Neural progenitor cell (in vitro differentiated cells): ENCODE measurements at places on chromosomes 6 and 20. TPM values are rescaled to one million over a fixed set of nuclear protein-coding genes. Genes with fewer than 3 reads are reported as not detected.

GGTLC1 gene
- total RNA-seq, result not detected in 2 replicates

IL17A gene
- not detected in 2 replicates for total RNA-seq

PHACTR1 gene
- total RNA-seq, result 2.4 and 6.1 TPM in 2 replicates

METTL24 gene
- 3.2 and 4.5 TPM in 2 replicates for total RNA-seq

ZC3H12D gene
- total RNA-seq, result 0.03 TPM in 1 of 2 replicates, not detected in the other

DNA sequence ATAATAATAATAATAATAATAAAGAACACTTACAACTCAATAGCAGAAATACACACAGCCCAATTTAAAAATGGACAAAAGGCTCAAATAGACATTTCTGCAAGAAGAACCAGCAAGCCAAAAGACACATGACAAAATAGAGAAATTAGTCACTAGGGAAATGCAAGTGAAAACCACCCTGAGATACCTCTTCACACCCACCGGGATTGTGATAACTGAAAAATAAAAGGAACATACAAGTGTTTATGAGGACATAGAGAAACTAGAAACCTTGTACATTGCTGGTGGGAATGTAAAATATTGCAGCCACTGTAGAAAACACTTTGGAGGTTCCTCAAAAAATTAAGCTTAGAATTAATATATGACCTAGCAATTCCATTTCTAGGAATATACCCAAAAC is 59.2 kb downstream of the ZDHHC14 start:
- no peak for DNase-seq

DNA sequence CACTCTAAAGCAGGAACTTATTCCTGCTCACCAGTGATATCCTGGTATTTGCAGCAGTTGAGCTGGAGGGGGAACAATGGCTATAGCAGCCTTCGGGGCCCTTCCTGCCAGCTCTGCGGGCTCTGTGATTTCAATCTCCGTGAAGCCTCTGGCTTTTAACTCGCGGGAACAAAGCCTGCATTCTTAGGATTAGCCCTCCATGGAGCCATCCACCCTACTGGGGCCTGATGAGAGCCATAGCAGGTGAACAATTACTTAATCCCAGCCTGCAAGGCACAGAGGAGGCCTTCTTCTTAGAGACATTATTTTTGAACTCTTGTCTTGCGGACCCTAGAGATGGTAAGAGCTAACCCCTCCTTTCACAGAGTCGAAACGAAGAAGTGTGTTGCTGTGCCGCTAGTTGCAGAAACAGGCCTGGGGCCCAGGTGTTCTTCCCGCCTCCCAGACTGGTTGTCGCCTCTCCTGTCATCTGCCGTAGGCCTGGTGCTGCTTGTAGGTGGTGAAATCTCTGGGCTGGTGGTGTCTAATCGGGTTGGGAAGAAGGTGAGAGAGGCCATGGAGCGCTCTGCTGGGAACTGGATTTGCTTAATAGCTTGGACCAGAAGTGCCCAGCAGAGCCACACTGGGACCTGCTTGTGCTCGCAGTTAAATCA is 9.7 kb downstream of the GHRH start:
- DNase-seq, result peak; percentile 91

DNA sequence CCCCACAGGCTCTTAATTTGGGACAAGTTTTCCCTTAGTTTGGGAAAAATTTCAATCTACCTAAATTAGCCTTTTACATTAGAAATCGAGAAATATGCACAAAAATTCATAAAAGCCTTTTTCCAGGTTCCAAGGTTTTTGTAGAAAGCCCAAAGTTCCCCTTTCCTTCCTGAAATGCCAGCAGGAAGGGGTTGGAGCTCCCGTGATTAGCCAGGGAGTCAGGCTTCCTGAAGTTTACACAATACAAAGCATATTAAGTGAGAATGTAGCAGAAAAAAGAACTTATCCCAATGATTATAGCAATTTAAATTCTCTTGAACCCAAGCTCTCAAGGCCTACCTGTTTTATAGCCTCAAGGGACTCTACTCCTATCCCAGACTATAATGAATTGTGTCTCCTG is 39.1 kb downstream of the SYNJ2 start:
- no peak for DNase-seq

DNA sequence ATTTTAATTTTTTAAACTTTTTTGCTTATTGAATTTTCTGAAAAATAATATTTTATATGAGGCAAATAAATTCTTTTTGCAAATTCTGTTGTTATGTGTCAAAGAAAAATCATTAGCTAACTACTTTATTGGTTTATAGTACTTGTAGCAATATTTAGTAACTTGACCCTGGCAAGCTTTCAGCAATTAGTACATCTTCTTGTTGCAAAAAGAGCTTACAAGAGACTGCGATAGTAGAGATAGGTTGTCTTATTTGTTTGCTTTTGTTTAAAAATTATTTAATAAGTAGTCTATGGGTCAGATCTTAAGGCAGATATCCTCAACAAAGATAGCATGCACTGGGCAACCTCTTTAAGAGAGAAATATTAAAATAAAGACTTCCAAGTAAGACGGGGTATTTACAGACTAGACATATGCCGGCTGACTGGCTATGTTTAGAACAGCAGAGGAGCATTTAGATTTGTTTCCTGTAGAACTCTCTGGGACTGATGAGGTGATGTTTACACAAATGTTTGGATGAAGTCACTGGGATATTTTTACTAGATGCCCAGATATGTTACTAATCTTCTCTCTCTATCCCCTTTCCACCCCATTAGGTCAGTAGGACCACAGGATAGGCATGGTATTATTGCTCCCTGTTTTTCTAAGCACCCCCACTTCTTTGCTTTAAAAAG is 25.0 kb downstream of the VGLL2 start:
- DNase-seq, result no peak

- no peak for DNase-seq
These were observed 87.5 kb downstream of the FOXO3 start for GRCh38 chr6:108648191-108648590.

- DNase-seq, result no peak
These were observed 22.9 kb upstream of the PAX1 start for GRCh38 chr20:21682521-21682954.

DNA sequence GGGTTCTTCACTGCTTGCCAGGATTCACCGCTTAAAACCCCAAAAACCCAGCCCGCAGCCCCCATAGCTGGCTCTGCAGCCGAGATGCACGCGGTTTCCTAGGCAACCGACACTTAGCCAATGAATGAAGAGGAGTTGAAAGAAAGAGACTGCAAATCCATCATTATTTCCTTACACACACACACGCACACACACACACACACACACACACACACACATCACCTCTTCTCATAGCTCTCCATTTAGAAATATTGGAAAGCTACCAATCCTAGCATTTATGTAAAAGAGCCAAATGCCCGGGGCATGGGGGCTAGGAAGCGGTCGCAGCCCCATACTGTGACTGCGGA is 3.4 kb upstream of the TUBB2B start:
- peak; percentile 90 for DNase-seq

GRCh38 chr6:105793130-105793529 is 293.0 kb upstream of the PRDM1 start:
- DNase-seq, result no peak

GRCh38 chr20:3307078-3307477 is 68.1 kb upstream of the SLC4A11 start:
- DNase-seq, result no peak

GRCh38 chr6:19723545-19723944 is 113.6 kb upstream of the ID4 start:
- DNase-seq, result no peak

DNA sequence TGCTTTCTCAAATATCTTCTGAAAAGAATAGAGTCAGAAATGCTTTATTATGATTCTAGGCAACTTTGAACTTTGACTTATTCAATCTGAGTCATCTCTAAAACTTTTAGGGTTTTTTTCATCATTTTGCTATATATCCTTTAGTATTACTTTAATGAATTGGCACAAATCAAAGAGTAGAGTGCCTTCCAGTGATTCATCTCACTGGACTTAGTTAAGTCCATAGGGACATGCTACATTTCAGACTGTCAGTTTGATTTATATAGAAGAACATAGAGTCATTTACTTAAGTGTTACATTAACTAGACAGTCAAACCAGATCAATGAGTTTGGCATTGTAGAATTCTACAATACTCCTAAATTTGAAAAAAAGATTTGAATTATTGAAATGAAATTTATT is 1235.7 kb upstream of the MAP3K7 start:
- DNase-seq, result no peak

DNA sequence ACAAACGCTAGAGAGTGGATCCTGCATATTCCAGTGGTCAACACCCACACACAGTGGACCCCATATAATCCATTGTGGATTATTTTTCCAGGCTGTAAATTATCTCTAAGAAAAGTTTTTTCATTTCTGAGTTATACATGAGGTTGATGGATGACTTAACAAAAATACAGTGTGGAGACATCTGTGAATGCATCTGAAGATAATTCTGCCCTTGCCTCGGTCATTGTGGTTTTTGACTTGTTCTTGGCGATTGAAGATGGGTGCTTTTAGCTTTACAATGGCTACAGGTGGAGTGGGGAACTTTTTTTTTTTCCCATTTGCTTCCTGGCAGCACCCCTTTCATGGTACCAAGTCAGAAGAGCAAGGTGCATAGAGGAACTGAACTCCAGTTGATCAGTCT is 242.7 kb downstream of the MYLK4 start:
- no peak for DNase-seq

DNA sequence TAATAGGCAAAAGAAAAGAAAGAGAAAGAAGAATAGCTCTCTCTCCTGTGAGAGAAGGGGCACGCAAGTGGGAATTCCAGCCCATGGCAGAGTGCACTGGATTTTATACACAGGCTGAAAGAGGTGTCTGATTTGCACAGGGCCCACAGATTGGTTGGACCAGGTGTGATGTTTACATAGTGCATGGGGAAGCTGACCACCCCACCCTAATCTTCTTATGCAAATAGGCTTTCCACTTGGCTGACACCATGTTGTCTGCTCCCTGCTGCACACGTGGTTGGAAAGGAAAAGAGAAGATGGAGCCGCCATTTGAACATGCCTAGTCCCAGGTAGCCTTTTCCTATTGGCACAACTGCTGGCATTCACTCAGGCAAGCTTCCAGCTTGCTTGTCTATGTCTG is 20.2 kb downstream of the MICA start:
- DNase-seq, result no peak

- no peak for DNase-seq
These were observed 9.8 kb downstream of the RIPOR3 start for GRCh38 chr20:50681359-50682064.

DNA sequence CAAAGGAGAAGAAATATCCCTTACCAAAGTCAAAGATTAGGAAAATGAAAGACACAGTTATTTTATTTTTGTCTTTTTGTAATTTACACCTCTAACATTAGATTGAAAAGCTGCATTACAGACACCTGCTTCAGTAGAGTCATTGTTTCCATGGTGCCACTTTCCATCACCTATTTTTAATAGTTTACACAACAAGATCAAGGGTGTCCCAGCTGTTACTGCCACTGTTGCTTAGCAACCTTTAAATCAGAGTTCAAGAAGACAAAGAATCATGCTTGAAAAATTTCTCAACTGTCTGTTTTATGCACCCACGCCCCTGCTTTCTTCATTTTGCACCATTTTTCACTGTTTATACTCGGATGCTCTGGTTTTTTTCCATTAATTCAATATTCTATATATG is 668.2 kb upstream of the GJE1 start:
- no peak for DNase-seq
